Activated CD4-positive, alpha-beta T cell treated with anti-CD3 and anti-CD28 coated beads, Interleukin-2, Interleukin-4, amounts not matched to agents 100 ng/mL and 50 ng/mL, durations not matched to agents 16 hours and 8 hours (primary cell): ENCODE measurements at places on chromosomes 13 and 19.

- DNase-seq: no peak
Measured at GRCh38 chr13:75723901-75724300, 87.8 kb downstream of the LMO7 start.

DNA sequence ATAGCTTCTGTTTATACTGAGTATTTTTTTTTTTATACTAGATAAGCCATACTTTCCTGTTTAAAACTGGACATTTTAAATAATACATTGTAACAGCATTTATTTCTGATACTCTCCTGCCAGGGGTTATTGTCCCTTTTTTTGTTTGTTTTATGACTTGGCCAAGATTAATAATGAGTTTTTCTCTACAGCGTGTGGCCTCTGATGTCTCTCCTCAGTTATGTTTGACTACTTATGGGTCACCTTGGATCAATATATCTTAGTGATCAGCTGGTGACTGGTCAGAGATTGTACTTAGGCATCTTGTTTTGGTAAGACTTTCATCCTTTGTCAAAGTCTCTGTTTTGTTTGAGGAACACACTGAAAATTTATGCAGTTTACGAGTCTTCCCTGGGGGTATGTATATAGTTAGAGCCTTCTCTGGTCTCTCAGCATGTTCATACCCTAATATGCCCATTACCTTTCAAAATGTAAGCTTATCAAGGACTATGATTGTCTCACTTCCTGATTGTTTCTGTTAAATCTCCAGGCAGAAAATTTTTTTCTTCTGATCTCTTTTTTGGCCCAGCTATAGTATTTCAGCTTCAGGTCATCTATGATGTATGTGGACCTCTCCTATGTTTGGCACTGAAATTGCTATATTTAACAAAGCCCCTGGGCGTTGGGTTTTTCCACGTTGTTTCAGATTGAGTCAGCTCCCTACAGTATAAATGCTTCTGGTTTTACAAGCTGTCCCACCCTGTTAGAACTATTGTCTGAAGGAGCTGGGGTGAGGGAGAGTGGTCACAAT, 87.9 kb downstream of the URI1 start:
- peak; percentile 38 for DNase-seq

DNA sequence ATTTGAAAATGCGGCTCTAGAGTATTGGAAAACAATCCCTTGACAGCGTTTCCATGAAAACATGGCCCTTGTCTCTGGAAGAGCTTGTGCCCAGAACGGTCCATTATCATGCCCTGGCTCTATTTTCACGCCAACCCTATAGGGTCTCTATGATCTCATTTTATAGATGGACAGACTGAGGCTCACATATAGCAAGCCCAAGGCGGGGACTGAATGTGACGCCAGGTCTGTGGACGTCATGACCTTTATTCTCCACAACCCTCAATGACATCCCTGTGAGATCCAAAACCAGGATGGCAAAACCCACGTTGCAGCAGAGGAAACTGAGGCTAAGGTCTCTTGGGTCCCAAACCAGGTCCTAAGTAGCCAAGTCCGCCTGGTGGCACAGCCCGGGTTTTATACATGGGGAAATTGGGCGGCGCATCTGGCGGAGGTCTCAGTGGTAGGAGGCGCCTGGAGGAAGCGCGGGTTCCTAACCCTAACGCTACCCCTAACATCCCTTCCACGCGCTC, 425 bp upstream of the COLGALT1 start:
- DNase-seq: no peak

DNA sequence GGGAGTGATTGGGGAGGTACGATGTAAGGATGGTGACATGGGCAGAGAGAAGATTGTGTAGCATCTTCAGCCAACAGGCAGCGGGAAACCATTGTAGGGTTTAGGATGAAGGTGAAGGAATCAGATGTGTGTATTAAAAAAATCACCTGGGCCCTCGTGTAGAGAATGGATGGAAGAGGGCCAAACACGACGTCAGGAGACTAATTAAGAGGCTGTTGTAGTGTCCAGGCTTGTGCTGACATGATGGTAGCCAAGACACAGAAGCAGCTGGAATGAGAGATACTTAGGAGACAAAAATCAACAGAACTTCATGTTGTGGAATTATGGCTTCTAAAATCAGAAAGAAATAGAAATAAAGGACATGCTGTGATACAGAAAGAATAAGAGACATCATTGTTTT, 41.2 kb upstream of the ARGLU1 start:
- no peak for DNase-seq

- no peak for DNase-seq
Measured at GRCh38 chr13:110430391-110431336, 123.6 kb downstream of the COL4A2 start.

DNA sequence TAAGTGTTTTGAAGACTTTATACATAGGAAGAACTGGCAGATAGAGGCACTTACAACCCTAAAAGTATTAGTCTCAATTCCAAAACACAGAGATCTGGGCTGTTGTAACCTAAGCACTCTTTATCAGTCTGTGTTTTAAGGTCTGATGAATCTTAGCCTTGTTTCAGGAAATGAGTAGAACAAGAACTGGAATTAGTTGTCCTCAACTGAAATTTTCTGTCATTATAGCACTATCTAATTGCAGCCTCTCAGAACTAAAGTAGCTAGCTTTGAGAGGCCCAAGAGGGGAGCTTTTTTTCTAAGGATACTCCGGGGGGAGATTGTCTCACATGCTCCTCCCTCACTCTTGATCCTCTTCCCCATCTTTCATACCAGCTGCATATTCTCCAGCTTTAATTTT, 13.1 kb downstream of the HNRNPM start:
- DNase-seq: peak; percentile 34

GRCh38 chr19:55696301-55697068, 21.5 kb downstream of the EPN1 start:
- no peak for DNase-seq

GRCh38 chr19:31233295-31233800, 115.9 kb downstream of the TSHZ3 start:
- no peak for DNase-seq

DNA sequence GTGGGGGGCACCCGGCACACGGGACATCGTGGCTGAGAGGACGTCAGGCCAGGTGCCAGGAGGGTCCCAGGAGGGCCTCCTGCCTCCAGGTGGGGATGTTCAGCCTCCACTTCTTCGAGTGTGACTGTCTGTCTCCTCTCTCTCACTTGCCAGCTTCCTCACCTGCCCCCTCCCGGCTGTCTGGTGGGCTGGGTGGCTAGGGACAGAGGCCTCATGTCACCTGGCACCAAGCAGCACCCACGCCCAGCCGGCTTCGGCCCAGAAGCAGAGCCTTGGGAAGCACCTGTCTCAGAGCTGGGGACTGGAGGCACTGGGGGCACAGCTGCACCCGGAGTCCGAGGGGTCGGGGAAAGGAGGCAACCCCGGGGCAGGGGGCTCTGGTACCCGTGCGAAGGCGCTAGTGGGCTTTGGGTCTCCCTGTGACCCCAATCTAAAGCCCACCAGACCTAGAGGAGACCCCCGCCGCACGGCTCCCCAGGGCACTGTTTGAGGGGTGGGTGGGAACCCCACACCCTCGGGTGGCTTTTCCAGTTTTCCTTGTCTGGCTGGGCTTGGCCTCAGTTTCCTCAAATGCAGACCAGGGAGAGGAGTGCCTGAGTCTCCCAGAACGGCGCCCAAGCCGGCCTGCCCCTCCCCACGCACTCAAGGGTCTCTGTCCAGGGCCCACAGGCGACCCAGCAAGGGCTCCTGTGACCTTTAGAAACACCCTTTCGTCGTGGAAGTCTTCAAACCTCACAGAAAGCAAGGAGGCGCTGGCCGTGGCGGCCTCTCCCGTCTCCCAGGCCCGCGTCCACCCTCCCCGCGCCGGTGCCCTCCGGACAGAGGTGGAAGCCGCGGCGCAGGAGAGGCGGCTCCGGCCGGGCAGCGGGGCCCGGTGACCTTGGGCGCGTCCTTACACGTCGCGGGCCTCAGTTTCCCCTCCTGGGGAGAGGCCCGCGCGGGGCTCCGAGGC, 664 bp upstream of the HCN2 start:
- DNase-seq: no peak

GRCh38 chr13:94705081-94706030, 7.0 kb downstream of the SOX21 start:
- no peak for DNase-seq

DNA sequence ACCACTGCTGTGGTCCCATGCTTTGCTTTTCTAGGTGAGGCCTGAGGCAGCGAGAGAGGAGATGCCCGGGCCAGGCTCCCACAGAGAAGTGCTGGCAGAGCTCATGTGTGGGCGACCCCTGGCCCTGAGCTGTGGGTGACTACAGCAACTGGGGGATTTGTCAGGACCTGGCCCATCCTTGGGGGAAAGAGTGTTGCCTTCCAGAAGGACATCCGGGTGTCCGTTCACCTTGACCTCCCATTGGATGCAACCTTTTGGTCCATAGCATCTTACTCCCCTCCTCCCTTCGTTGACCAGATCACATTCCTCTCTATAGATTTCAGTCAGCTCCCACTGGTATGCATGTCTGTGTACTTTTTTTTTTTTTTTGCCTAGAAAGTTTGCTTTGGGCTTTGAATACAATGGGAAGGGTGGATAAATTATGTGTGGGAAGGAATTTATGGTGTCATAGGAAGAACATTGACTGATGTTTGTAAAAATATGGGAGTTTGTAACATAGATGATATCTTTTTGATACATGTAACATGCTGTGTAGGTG, 84.2 kb upstream of the RNF113B start:
- no peak for DNase-seq

DNA sequence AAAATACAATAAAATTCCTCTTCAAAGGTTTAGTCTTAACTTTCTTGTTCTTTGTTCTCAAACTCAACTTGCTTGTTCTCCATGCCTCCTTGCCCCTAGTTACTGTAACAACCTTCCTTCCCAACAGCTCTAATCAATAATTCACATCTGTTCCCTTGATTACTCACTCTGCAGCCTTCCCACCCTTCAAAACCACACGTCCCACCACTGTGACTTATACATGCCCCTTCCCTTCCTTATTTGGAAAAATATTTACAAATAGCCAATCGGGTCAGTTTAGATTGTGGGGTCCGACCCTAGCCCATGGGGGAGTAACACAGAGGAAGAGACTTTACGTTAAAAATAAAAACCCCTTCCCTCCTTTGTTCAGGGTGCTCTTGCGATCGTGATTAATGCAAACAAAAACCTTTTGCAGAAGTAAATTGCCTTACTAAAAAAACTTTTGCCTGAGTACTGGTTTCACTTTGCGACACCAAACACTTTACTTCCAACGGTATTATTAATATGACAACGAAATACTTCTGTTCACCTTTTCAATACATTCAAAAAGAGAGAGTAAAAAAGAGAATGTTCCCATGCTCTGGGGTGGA, 512 bp upstream of the ZNF93 start:
- no peak for DNase-seq

- no peak for DNase-seq
Measured at GRCh38 chr13:33392794-33393405, 107.3 kb upstream of the STARD13 start.

GRCh38 chr19:17406046-17406886, 836 bp upstream of the BST2 start:
- DNase-seq: peak; percentile 63

GRCh38 chr13:30158774-30159445, 148.4 kb downstream of the KATNAL1 start:
- DNase-seq: peak; percentile 50

- peak; percentile 27 for DNase-seq
Measured at GRCh38 chr19:17404015-17404414, 1.4 kb downstream of the BST2 start.

GRCh38 chr19:39951065-39951650, 16.7 kb upstream of the FCGBP start:
- no peak for DNase-seq

GRCh38 chr13:80551650-80552497, 210.9 kb upstream of the SPRY2 start:
- no peak for DNase-seq

GRCh38 chr13:106455777-106456176, 79.7 kb downstream of the EFNB2 start:
- no peak for DNase-seq

- no peak for DNase-seq
Measured at GRCh38 chr13:98129059-98129746, 13.7 kb upstream of the FARP1 start.

GRCh38 chr13:36432106-36432544, at the start of gene CCNA1:
TSS of gene CCNA1 (plus strand) at chr13:36432495. CDS start at chr13:36433057, 562 bp downstream.
- no peak for DNase-seq

DNA sequence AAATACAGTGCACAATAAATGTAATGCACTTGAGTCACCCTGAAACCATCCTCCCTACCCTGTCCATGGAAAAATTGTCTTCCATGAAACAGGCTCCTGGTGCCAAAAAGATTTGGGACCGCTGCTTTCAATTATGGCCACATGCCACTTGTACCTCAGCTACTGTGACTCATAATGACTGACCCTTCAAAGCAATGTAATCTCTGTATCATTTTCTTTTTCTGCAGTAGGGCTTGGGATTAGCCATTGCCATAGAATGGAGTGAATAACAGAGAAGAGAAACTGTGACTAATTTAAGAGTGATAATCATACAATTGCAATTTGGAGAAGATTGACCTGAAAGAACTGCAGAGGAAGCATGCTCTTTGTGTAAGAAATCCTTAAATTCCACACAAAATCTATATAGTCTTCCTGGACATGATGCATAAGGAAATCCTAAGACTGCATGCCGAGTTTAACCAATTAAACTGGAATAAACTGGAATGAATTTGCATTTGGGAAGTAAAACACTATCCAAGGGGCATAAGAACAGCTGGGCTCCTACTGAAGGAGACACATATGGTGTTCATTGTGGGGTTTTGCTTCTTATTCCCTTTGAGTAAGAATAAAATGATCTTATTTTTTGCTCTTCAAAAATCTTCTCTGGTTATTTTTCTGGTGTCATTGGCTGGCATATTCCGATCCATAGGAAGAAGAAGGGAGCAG, 59.5 kb upstream of the SLC7A1 start:
- no peak for DNase-seq

DNA sequence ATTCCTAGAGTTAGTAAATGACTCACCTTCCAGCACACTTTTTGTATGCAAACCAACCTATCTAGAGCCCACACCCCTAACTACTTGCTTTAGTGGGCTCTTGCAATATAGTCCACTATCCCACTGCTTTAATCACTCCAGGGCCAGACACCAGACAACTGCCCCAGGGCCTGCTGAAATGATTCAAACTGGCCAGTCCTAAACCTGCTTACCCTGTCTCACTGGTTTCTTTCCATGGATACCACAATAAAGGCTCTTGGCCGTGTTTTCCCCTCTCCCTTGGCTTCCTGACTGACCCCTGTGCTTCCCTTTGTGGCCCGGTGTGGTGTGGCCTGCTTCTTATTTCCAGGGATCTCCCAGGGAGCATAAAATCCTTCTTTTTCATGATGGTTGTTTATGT, 14.6 kb downstream of the HS6ST3 start:
- DNase-seq: no peak

GRCh38 chr13:108361769-108362168, 92.3 kb downstream of the TNFSF13B start:
- DNase-seq: no peak

- DNase-seq: no peak
Measured at GRCh38 chr13:113598081-113598410, 13.5 kb downstream of the TFDP1 start.

- peak; percentile 58 for DNase-seq
Measured at GRCh38 chr13:60431108-60431700, 34.2 kb downstream of the TDRD3 start.

GRCh38 chr19:610801-611480, 21.3 kb downstream of the HCN2 start:
- peak; percentile 60 for DNase-seq
